ENCODE measurements at places on chromosomes 13 and 19.

GRCh38 chr13:54175466-54175865 lies 1146.9 kb downstream of the OLFM4 start:
- no peak for DNase-seq

- no peak for DNase-seq
Measured at GRCh38 chr13:64723724-64724123, 2506.4 kb downstream of the PCDH9 start.

DNA sequence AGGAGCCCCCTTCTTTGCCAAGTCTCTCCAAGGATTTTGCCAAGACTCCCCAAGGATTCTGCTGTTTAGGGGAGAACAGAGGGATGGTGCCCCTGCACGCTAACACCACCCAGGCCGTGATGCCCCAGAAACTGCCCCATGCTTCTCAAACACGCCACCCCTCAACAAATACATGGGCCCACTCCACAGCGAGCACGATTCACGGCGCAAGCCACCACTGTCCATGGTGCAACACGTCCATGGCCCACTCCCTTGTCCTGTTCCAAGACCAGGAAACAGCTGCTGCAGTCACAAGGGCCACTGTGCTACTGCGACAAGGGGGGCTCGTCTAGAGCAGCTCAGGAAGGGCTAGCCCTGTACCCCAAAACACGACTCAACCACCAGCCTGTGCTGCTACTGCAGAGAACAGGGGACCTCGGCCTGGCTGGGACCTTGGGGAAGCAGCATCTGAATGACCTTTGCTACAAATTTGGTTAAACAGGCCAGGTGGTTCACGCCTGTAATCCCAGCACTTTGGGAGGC lies 36.5 kb upstream of the ISYNA1 start:
- DNase-seq = no peak

GRCh38 chr13:96672016-96672415 lies 322.3 kb downstream of the OXGR1 start:
- no peak for DNase-seq

- DNase-seq = no peak
Measured at GRCh38 chr19:1161716-1162115, 12.4 kb downstream of the SBNO2 start.

- DNase-seq = no peak
Measured at GRCh38 chr19:29819986-29820385, 8.2 kb downstream of the CCNE1 start.

DNA sequence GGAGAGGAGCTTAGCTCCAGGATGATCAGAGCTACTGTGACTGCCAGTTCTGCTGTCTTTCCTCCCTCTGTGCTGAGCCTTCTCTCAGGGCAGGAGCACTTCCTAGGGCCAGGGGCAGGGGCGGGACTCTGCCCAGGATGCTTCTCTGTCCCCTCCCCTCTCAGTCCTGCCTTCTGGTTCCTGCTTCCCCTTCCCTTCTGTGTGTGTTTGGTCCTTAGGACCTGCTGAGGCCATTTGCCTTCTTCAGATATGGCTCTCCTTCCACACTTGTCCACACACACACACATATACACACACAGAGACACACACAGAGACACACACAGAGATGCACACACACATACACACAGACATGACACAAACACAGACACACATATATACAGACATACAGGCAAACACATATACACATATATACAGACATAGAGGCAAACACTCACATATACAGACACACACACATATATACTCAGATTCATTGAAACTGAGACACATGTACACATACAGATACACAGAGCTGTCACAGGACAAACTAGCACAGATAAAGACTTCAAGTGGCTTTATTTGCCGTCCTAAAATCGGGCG lies 22.0 kb upstream of the CD177 start:
- DNase-seq = no peak

DNA sequence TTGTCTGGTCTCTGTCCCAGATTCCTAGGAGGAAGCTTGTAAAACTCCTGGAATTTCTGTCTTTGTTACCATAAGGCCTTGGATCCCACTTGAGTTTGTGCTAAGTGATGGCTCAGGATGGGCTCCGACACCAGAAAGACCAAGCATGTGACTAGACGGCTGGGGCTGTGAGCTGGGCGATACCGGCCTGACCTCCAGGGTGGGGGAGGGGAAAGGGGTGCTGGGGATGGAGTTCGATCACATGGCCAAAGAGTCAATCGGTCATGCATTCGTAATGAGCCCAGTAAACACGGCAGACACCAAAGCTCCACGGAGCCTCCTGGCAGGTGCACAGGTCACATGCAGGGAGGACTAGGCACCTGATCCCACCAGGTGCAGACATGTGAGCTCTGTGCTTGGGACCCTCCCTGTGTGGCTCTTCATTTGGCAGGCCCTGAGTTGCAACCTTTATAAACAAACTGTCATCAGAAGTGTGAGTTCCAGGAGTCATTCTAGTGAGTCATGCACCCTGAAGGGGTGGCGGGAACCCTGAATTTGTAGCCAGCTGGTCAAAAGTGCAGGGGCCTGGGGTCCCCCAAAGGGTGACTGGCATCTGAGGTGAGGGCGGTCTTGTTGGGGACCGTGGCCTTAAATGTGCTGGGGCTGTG lies 27.1 kb downstream of the ELAVL1 start:
- DNase-seq = no peak

- no peak for DNase-seq
Measured at GRCh38 chr19:5910638-5910907, 3.5 kb upstream of the CAPS start.

DNA sequence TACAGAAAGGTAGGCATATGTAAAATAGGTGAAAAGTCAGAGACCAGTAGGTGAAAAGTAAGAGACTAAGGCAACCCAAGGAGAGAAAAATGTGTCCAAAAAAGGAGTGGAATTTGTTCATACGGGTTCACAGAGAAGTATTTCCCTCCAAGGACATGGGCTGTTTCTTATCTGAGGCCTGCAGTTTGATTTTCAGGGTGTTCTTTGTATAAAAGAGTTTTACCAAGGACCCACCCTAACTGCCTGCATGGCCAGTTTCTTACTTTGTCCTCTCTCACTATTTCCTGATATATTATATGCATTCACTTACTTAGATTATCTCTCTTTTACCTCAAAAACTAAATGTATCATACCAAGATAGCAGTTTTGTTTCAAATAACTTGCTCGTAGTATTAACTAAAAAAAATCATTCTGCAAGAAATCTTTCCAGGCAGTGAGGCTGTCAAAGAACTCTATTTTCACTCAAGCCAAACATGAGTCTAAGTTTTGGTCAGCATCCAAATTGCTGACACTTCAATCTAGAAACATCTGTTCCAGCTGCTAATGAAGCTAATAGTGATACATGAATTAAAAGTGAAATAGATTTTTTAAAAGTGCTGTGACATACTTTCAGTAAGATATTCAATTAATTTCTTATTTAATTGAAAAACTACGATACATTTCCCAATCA lies 141.4 kb upstream of the SGCG start:
- DNase-seq = no peak

GRCh38 chr13:21069561-21070004 lies 8.2 kb upstream of the LATS2 start:
- no peak for DNase-seq

- no peak for DNase-seq
Measured at GRCh38 chr13:22883956-22884355, 296.8 kb upstream of the SGCG start.

GRCh38 chr19:48720251-48720612 lies 707 bp upstream of the MAMSTR start:
- DNase-seq = no peak

DNA sequence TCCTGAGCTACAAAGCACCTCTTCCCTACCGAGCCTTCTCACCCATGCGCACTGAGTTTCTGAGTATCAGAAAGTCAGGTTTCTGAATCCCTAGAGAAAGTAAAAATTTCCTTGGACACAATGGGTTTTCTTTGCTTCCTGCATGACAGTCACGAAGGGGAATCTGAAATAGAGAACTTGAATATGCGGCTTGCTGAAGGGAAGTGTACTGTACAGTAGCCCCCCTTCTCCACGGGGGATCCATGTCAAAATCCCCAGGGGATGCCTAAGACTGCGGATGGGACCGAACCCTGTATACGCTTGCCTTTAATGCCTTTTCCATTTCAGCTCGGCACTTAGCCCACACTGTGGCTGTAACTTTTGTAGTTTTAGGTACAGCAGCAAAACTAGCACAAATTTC lies 107.9 kb downstream of the GGACT start:
- no peak for DNase-seq

- DNase-seq = no peak
Measured at GRCh38 chr19:52963247-52963618, 552 bp upstream of the ZNF816 start.

- no peak for DNase-seq
Measured at GRCh38 chr13:91212231-91212630, 135.3 kb upstream of the MIR17HG start.

DNA sequence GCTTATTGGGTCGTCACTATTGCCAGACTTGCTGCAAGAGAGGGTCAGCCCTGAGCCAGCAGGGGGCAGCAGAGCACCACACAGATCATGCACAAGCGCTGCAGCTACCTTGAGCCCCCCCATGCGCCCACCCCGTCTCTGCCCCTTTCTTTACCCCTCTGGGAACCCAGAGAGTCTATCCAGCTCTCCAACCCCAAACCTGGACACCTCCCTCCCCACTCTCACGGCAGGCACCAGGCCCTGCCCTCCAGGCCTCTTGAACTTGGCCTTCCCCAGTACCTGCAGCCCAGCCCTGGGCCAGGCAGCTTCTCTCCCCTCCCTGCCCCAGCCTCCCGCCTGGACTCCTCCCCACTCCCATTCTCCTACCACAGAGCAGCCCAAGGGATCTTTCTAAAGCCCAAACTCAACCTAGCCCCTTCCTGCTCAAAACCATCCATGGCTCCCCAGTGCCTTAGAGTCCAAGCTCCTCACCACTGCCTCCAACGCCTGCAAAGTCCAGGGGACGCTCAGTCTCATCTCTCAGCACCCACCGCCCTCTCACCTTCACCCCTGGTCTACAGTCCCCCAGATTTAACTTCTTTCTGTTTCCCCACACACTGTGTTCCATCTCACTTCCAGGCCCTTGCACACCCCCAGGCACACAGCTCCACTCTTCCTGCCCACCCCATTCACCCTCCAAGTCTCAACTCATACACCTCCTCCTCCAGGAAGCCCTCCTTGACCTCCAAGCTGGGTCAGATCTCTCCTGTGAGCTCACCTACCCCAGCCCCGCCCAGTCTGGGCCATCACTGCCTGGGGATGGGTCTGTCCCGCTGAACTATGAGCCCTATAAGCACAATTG lies 9.4 kb upstream of the CEACAM16 start:
- peak; percentile 58 for DNase-seq

GRCh38 chr19:3276341-3276799 lies 51.9 kb downstream of the CELF5 start:
- DNase-seq = peak; percentile 2

GRCh38 chr13:46313432-46314257 lies 73.4 kb downstream of the RUBCNL start:
- no peak for DNase-seq

GRCh38 chr19:30062065-30062906 lies 120.2 kb downstream of the URI1 start:
- no peak for DNase-seq

DNA sequence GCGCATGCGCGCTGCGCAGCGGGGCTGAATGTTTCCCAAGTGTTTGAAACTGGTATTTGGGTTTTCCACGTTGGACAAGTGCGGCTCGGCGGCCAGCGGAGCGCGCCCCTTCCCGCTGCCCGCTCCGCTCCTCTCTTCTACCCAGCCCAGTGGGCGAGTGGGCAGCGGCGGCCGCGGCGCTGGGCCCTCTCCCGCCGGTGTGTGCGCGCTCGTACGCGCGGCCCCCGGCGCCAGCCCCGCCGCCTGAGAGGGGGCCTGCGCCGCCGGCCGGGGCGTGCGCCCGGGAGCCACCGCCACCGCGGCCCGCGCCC lies at the start of gene ING1:
TSS of gene ING1 (plus strand) at position 59 of the 311 bp plus-strand sequence. CDS start 450 bp downstream, outside the sequence.
- no peak for DNase-seq

DNA sequence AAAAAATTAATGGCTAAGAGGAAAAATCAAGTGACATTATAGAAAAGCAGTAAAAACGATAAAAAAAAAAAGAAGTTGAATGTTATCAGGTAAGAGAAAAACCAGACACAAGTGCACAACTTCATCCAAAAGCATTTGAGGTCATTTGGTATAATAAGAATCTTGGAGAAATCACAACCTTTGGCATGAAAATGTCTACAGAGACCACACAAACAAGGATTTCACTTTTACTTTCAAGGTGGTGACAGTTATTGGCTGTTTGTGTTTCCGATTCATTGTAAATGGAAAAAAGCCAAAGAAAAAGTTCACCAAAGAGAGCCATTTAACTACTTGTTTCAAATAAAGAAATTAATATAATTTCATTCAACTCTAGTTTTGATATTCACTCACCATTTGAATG lies 1193.5 kb downstream of the PCDH9 start:
- no peak for DNase-seq

- DNase-seq = peak; percentile 92
Measured at GRCh38 chr19:3035542-3036118, 6.5 kb upstream of the TLE2 start.

DNA sequence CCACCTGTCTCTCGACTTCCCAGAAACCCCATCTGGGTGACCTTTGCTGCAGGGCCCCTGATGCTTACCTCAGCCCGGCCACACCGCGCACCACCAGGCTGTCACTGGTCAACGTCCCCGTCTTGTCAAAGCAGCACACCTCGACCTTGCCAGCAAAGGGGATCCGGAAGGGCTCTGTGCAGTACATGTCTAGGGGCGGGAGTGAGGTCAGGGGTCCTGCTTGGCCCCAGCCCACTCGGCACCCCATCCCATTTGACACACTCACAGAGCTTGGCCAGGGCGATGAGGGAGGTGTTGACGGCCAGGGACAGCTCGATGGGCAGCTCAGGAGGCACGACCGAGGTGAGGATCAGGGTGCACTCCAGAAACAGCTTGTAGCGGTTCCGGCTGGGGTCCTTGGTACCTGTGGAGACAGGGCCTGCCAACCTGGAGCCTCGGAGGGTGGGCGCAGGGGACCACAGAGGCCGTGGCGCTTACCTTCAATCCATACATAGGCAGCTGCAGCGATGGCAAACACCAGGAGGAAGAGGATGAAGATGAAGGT lies 8.4 kb downstream of the ATP13A1 start:
- DNase-seq = no peak

DNA sequence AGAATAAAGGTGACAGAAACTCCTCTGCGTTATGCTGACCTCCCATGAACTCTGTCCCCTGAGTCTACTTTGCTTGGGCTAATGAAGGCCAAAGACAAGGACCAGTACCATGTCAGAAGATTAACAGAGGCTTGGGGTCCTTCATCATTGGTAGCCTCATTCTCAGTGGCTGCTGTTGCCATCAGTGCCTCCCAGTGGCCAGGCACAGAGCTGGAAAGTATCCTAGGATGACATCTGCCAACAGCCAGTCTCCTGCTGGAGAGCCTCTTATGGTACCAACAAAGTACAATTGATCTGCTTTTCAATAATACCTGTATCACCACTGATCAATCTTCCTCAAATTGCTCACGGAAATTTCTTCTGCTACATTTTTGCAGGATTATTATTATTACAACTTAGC lies 281.6 kb downstream of the DNAJC15 start:
- DNase-seq = no peak

DNA sequence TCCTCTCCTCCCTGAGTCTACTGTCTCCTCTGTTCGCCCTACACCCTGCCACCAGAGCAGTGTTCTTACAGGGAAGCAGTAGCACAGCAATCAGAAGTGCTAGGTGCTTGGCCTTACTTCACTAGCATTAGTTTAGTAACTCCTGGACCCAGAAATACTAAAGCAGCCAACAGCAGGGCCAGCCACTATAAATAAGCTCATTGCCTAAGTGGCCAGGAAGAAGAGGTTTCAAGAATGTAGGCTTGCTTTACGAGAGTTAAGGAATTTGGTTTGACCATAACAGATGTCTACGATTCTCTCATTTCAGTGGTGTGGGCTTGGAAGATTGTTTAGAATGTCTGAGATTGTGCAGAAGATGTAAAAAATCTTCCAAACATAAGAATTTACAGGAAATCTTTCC lies 103.3 kb downstream of the ZAR1L start:
- DNase-seq = no peak
